Fibroblast of skin of right biceps (primary cell): ENCODE measurements at places on chromosomes 1 and 21.

GRCh38 chr1:30036229-30036547 lies 687.2 kb downstream of the MATN1 start:
- DNase-seq, result no peak

DNA sequence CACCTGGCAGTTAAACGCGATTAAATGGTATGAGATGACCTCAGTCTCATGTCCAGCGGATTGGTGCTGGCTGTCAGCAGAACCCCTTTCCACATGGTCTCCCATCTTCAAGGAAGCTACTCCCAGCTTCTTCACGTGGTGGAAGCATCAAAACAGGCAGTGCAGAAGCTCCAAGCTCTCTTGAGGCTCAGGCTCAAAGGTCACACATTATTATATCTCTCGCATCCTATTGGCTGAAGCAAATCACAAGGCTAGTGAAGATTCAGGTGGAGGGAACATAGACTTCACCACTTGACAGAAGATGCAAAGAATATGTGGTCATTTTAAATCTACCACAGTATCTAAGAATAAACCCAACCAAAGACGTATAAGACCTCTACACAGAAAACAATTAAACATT lies 181.9 kb downstream of the VPS13D start:
- DNase-seq, result no peak

- DNase-seq, result peak; percentile 71
Observed at GRCh38 chr21:43775795-43776430, at the start of gene CSTB. CSTB (minus strand) TSS chr21:43776308; CDS start chr21:43776269, 39 bp downstream.

DNA sequence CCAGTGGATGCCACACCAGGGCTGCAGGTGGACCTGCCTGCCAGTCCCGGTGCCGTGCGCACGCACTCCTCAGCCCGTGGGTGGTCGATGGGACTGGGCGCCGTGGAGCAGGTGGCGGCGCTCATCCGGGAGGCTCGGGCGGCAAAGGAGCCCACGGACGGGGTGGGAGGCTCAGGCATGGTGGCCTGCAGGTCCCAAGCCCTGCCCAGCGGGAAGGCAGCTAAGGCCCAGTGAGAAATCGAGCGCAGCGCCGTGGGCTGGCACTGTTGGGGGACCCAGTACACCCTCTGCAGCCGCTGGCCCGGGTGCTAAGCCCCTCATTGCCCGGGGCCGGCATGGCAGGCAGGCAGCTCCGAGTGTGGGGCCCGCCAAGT lies 1171.8 kb upstream of the B3GALT2 start:
- DNase-seq, result no peak

GRCh38 chr1:55214934-55215193 lies 300 bp downstream of the USP24 start:
- peak; percentile 48 for DNase-seq

- DNase-seq, result no peak
Observed at GRCh38 chr1:236471653-236472052, 52.1 kb upstream of the LGALS8 start.

DNA sequence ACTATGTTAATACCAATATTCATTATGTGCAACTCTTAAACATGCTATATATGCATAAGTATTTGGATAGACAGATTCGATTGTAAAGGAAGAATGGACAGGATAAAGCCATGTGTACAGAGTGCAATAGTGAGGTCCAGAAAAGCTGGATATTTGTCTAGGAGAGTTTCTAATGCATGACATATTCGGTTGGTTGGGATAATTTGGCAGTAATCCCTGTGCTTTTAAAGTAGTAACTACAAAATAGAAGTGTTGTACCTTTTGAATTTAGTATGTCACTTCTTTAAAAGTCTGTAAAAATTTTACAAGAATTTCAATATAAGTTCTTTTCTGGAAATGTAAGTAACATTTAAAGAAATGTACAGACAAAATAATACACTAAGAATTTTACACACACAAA lies 774.5 kb downstream of the USP25 start:
- DNase-seq, result no peak

GRCh38 chr1:100462326-100463025 lies 75.5 kb upstream of the GPR88 start:
- DNase-seq, result no peak

- no peak for DNase-seq
Observed at GRCh38 chr1:244447024-244447423, 4.7 kb downstream of the ADSS2 start.

DNA sequence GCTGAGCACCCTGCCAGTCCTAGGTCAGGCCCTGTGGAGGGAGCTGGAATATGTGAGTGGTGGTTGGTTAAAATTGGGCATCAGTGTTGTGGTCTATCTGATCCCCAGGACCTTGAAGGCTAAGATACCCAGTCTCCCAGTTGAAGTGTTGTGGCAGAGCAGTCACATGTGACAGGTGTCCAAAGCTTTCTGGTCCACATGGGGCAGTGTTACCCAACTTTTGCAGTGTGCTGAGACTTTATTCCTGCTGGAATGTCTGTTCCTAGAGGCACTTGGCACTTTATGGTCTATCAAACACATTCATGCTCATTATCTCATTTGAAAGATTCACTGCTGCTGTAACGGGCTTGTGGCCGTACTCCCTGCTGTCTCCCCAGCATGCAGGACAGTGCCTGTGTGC lies 21.0 kb upstream of the LORICRIN start:
- DNase-seq, result no peak

DNA sequence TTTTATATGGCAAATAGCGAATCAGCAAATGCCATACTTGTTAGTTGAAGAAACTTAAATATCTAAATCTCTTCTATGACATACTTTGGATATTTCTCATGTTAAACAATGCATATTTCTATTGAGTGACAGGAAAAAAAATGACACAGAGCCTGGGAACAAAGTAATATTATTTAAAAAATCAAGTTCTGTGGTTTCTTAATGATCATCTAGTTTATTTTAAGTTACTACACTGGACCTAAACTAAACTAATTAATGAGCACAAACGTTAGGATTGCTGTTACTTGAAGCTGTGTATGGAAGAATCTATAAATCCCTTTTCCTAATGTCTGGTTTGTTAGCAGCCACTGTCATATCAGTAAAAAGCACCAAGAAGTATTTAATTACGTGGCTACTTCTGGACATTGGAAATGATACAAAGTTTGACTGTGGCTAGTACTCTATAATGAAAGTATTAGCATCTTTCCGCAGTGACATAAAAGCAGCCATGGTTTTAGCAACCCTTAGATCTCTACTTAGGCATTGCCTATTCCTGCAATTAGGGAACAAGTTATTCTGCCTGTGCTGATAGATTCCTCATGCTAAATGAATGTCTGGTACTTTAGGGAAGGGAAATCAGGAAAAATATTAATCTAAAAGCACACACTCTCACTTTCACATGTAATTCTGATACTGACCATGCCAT lies 981.7 kb upstream of the B3GALT2 start:
- DNase-seq, result peak; percentile 73

- no peak for DNase-seq
Observed at GRCh38 chr1:35122311-35122710, 43.1 kb downstream of the ZMYM1 start.

- no peak for DNase-seq
Observed at GRCh38 chr1:84259376-84259775, 42.1 kb upstream of the SAMD13 start.

- no peak for DNase-seq
Observed at GRCh38 chr1:186681121-186681520, 898 bp upstream of the PTGS2 start.

- peak; percentile 32 for DNase-seq
Observed at GRCh38 chr1:176560681-176561080, 97.7 kb downstream of the PAPPA2 start.

- no peak for DNase-seq
Observed at GRCh38 chr1:14189381-14189780, 409.1 kb upstream of the KAZN start.

GRCh38 chr1:110161849-110162248 lies 11.6 kb downstream of the SLC6A17 start:
- no peak for DNase-seq

DNA sequence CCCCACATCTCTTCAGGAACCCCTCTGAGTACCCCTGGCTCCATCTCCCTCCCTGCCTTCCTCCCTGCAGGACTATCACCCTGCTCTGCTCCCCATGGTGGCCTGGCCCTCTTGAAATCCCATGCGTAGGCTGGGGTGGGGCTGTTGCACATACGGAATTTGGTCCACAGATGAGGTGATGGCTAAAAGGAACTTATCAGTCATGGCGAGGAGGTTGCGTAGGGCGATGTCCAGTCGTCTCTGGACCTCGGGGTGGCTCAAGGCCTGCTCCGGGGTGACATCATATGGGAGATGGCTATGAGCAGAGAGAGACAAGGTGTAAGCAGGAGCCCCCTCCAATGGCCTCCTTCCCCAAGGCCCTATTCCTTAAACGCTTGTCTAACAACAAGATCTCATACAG lies 35.3 kb downstream of the IQGAP3 start:
- DNase-seq, result no peak

DNA sequence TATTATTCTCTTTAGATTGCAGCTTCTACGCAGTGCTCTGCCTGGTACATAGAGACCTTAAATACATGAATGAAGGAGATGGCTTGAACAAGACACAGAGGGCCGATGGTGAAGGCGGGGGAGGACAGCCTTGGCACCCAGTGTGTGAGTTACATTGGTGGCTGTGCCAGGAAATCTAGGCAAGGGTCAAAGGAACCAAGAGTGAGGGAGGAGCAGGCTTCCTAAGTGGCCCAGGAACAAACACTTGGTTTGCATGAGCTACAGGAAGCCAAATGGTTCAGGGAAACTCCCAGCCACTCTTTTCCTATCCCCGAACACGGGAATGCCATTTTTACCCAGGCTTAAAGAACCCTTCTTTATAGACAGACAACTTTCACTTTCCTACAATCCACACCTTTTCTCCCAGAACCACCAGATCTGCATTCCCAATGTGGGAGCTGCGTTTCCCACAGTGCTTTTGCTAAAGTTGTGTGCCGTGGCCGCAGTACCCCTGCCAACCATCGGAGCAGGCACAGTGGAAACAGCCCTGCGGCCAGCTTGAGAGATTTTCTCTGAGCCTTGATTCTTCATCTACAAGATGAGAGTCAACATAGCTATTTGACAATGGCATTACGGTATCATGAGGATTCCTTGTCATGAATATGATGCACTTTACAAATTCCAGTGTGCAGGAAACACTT lies 3.5 kb upstream of the CLEC20A start:
- no peak for DNase-seq

DNA sequence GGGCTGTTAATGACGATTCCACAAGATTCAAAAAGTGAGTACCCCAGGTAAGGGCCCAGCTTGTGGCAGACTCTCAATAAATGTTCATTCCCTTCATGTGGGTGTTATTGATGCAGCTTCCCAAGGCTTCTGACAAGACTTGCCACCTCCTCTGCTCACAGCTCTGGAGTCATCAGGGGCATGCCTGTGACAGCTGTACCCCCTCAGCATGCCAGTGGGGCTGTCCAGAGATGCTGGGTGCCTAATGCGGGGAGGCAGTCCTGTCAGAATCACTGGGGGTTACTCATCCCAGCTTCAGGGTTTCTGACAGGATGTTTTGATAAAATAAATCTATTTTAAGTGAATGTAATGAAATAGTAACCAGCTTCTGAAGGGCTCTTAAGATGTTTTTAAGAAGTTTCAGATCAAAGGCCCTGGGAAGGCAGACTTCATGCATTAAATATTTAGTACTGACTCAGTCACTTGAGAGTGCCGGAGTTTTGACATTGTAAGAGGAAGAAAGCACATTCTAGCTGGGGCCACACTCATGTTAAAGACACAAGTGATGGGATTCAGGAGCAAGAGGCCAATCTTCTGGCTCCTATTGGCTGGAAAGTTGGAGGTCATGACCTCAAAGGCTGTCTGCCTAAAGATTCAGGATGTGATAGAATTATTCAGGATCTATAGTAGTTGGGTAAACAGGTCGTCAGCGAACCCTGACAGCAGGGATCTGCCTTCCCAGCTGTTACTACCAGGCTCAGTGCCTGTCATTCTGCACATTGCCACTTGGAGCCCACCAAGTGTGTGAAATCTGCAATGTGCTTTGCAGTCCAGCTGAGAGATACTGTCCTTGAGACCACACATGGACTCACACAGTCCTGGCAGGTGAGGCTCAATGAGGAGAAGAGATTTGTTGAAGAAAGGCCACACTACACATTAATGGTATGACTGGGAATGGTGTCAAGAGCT lies 239.6 kb upstream of the BEND5 start:
- peak; percentile 72 for DNase-seq

- DNase-seq, result no peak
Observed at GRCh38 chr1:28896609-28896986, 17.8 kb upstream of the EPB41 start.

DNA sequence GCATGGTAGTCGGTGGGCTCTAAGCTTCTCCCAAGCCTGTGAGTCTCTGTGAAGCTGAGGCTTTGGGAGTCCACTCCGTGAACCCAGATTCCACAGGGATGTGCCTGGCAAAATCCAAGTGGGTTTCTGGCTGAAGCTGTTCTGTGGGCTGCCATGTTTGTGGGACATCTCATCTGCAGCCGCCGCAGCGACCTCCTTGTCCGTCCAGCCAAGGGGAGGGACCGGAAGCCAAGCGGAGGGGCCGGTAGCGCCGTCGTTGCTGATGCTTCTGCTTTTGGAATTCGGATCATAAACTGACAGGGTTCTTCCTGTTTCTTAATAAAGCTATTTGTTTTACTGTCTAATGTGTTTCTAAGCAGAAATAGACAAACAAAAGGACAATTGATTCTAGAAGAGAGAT lies 13.3 kb downstream of the KIF26B start:
- no peak for DNase-seq

DNA sequence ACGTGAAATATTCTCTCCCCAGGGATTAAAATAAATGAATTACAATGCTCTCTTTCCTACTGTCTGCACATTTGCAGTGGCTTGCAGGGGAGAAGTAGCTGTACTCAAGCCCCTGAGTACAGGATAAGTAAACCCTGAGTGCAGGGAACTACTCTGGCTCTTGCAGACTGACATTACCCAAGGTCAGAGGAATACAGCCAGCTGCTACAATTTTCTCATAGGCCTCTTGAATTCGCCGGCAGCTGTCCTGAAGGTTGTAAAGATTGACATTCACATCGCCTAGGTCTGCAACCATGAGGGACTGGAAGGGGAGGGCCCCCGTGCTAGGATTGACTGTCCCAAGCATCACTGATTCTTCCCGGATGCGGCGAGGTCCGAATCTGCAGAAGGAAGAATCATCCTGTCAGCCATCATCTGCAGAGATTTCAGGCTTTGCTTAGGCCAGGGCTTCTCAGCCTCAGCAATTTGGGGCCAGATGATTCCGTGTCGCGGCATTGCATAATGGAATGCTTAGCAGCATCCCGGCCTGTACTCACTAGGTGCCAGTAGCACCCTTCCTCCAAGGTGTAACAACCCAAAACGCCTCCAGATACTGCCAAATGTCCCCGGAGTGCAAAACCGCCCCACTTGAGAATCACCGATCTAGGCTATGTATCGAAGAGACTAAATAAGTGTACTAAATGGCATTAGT lies 1.7 kb downstream of the AGMAT start:
- no peak for DNase-seq

DNA sequence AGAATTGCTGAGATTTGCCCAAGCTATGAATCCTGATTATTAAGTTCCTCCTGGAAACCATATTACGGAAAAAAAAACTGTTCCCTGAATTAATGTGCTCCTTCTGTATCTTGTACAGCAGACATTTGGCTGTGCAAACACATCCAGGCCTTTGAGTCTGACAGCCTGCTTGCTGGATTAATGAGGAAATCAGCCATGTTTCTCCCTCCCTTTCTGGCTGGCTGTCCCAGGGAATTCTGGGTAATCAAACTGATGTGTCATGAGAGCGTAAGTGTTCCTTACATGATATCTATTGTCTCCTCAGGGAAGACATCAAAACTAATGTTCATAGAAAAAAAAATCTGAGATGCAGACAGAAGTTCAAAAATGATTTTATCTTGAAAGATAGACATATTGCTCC lies 18.8 kb downstream of the PGBD5 start:
- DNase-seq, result no peak

- DNase-seq, result no peak
Observed at GRCh38 chr1:151048645-151049032, 1.1 kb downstream of the C1orf56 start.
